ENCODE measurements at places on chromosomes 12 and 14.

DNA sequence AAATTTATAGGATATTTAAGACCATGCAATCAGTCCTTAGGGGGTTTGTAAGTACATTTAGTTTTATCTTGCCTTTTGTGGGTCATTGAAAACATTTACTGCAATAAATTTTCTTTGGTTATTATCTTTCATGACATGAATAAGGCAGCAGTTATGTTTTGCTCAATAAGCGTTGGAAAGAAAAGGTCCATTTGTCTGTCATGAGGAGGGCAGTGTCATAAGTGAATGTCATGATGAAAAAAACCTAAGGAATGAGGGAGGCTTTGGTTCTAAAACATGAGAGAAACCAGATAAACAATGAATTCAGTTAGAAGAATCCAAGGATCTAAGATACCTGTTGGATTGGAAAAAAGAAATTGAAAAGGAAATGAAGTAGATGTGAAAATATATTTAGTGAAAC lies 209.4 kb downstream of the NAV3 start:
- DNase-seq: no peak

- no peak for DNase-seq
These were observed 1.2 kb downstream of the AREL1 start for GRCh38 chr14:74711651-74712050.

DNA sequence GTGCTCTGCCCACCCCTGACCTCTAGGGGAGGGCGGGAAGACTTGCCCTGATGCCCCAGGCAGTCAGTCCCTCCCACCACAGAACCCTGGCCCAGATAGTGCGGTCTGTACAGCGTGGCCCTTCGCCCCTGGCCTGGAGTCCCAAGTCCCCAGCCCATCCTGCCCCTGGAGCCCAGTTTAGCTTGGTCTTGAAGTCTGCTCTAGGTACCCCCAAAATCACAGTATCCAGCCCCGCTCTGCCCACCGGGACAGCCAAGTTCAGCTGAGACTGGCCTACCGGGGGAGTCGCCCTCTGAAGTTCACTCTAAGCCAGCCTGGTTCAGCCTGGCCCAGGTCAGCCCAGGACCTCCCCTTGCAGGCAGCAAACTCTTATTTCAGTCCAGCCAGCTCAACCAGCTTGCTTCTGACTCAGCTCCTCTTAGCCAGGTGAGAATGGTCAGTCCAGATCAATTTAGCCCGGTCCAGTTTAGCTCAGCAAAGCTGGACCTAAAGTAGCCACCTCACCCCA lies 75.9 kb downstream of the TMEM121 start:
- DNase-seq: no peak

- DNase-seq: no peak
These were observed 426.8 kb downstream of the VRK1 start for GRCh38 chr14:97224016-97224415.

- DNase-seq: peak; percentile 33
These were observed 379.8 kb downstream of the VRK1 start for GRCh38 chr14:97177016-97177415.

DNA sequence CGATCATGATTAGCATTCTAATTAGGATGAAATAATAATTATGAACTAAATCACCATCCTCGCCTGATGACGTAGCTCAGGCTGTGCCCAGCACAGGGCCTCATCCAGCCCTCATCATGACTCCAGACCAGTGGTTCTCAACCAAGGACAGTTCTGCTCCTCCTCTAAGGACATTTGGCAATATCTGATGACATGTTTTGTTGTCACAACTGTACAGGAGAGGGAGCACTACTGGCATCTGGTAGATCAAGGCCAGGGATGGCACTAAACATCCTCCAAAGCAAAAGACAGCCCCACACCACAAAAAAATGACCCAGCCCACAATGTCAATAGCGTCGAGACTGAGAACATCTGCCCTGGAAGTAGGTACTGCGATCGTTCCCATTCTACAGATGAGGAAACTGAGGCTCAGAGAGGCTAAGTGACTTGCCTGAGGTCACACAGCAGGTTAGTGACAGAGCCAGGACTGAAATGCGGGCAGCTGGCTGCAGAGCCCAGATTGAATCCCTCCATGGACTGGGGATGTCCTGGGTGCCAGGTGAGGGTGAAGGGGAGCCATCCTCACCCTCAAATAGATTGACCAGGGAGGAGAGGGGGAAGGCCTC lies 15.5 kb downstream of the TRPV4 start:
- DNase-seq: no peak

GRCh38 chr12:81221681-81222080 lies 143.8 kb downstream of the ACSS3 start:
- DNase-seq: no peak

GRCh38 chr14:94292526-94292871 lies 569 bp downstream of the SERPINA10 start:
- DNase-seq: no peak

GRCh38 chr12:126084480-126084879 lies 1019.2 kb downstream of the AACS start:
- DNase-seq: no peak

GRCh38 chr14:33229269-33229929 lies 290.7 kb downstream of the NPAS3 start:
- no peak for DNase-seq

- DNase-seq: no peak
These were observed 592.7 kb downstream of the ETNK1 start for GRCh38 chr12:23217667-23218066.

- DNase-seq: no peak
These were observed 53.4 kb downstream of the CYP46A1 start for GRCh38 chr14:99737451-99737951.

- DNase-seq: no peak
These were observed 31.1 kb downstream of the RMST start for GRCh38 chr12:97493731-97494130.
